ENCODE measurements at places on chromosomes 2 and 18.

GRCh38 chr2:233663911-233664310 lies 7.8 kb upstream of the UGT1A9 start:
- no peak for DNase-seq

DNA sequence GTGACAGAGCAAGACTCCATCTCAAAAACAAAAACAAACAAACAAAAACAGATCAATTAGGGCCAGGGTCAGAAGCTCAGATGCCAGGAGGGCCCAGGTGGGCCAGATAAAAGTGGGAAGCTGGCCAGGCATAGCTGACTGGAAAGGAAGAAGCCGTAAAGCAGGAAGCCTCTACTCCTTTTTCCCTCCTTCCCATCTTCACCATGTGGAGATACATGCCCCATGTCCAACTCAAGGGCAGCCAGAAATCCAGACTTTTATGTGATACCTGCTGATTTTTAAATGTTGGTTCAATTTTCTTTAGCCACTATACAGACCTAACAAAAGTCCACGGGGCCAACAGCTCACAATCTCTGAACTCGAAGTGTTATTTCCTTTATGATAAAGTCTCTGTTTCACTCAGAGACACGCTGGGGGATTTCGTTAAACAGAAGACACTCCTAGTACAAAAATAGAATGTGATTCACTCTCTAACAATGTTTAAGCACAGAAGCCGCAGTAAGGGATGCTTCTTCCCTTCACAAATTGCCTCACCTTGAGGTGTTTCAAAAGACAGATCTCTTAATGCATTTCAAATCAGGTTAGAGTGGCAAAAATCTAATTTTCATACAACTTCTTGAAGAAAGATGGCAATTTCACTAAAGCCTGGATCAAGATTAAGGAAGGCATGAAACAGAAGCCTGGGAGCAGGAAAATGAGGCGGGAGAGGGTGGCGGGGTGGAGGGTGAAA lies 14.0 kb downstream of the TMEM247 start:
- no peak for DNase-seq

DNA sequence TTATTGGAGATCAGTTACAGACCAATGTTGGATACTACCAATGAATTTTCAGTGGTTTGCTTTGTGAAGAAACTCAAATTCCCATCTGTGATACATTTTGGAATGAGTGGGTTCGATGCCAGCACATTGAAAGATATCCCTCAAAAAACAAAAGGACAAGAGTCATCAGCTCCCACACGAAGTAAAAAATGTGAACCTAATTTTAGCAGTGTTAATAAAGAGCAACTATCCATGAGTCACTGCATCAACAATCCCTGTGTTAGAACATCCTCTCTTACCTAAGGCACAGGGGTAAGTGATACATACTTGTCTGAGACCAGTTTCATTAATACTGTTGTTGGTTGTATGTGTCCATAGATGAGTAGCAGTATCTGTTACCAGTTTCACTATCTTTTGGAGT lies 551.8 kb upstream of the SOX11 start:
- no peak for DNase-seq

- no peak for DNase-seq
These were observed 246.1 kb upstream of the EPAS1 start for GRCh38 chr2:46051085-46051484.

DNA sequence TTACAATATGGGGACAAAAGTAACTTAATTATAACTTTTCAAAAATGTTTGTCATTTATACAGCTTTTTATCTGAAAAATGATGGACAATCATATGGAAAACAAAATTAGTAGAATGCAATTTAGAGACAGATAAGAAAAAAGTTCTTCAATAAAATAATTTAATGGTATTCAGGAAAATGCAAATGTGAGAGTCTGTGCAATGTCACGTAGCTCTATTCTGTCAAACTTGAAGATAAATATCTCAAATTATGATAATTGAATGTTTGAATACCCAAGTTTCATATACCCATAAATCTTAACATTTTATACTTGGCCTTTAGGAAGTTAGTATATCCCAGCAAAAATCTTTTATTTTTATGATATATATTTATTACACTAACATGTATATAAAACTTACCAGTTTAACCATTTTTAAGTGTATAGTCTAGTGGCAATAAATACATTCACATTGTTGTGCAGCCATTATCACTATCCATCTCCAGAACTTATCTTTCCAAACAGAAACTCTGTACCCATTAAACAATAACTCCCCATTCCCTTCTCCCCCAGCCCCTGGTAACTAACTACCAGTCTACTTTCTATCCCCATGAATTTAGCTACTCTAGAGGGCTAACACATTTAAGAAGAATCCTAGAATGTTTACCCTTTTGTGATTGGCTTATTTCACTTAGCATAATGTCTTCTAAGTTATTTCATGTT lies 311.5 kb downstream of the SOCS6 start:
- DNase-seq, result no peak

GRCh38 chr2:159921752-159922404 lies 123.9 kb upstream of the CD302 start:
- peak; percentile 14 for DNase-seq

GRCh38 chr2:190844700-190845401 lies 35.8 kb upstream of the GLS start:
- no peak for DNase-seq

DNA sequence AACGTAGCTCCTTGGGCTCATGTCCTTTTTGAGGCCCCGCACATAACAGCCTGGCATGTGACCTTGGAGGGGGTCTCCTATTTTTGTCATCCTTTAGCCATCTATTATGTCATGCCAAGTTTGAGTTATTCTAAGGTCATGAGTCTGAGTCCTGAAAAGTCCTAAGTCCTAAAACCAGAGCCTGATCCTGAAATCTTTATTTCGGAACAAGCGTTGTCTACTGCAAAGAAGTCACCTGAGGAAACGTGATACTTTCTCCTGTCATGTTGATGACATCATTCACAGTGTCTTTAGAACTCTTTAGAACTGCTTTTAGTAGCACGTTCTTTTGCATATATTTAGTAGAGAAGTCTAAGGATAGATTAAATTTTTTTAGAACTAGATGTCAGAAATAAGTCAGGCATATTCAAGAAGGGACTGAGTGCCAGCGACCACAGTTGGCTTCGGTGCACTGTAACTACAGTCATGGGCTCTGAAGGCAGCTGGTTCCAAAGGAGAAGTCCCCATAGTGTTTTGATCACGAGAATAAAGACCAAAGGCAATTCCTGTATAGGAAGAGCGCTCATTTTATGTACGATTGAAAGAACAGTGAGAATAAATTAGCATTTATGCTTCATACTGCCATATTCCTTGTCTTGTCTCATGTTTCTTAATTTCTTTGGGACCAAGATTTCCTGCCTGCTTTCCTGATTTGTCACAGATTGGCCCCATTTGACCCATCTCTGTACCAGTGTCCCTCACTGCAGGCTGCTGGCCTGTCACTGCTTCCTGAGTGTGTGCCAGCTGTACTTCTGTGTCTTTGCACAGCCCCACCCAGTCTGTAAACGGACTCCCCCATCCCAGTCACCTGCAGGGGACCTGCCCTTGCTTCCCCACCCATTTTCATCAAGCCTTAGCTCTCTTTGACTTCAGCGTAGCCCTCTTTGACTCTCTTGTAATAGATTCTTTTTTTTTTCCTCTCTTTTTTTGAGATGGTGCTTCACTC lies 75.8 kb downstream of the ASAP2 start:
- DNase-seq, result no peak

- no peak for DNase-seq
These were observed 131.2 kb downstream of the CBLN2 start for GRCh38 chr18:72412927-72413326.

DNA sequence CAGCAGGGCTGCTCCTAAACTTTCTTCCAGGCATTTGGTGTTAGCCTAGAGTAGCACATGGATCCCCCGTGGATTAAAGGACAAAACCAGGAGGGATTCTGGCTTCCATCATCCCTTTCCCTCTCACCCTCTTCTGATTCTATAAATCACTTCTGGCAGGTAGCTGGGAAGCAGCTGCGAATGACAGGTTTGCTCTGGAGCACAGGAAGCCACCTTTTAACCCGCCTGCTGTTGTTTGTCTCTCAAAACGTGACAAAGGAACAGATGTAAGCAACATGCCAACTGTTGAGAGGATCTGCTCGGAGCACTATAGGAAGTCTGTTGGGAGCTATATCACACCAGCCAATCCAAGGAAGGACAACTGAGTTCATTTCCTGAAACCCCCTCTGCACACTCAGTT lies 101.9 kb downstream of the ACTR2 start:
- no peak for DNase-seq

DNA sequence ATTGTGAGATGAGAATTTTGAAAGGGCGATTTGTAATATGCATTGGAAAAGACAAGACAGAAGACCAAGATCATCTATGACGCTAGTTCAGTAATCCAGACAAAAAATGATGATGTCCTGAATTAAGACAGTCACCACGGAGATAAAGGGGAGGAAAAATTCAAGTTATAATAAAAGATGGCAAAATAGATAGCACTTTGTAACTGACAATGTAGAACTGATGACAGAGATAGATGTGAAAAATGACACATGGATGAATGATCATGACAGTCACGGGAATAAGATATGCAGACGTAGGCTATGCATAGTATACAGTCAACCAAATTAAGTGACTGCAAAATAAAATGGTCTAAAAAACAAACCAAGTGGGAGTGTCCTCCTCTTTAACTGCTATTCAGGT lies 59.2 kb downstream of the SRBD1 start:
- no peak for DNase-seq

DNA sequence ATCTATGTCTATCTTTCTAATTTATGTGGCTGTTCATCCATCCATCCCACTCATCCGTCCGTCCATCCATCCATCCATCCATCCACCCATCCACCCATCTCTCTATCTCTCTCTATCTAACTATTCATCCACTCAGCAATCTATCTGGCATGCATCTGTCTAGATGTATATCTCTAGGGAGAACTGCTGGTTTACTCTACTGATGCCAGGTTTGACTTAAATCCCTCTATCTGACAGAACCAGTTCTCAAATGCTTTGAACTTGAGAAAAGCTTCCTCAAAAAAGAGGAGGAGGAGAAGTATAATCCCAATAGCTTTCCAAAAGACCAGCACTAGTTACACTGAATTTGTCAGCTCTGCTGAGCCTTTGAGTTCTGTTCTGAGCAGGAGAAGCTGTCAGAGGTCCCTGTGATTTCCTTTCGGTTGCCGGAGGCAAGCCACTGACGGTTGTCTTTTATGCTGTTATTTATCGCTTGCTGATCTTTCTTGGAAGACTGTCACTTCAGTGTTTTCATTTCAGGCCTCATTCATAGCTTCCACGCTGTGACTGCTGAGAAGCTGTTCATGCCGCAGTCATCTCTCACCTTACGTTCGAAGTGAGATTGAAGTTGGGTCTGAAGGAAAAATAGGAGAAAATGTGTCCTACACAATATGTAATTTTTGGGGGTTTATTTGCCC lies 129.4 kb upstream of the UXS1 start:
- no peak for DNase-seq

- DNase-seq, result no peak
These were observed 152.4 kb downstream of the TCF4 start for GRCh38 chr18:55435592-55435991.

- no peak for DNase-seq
These were observed 90.5 kb upstream of the ITGA4 start for GRCh38 chr2:181366675-181367175.

DNA sequence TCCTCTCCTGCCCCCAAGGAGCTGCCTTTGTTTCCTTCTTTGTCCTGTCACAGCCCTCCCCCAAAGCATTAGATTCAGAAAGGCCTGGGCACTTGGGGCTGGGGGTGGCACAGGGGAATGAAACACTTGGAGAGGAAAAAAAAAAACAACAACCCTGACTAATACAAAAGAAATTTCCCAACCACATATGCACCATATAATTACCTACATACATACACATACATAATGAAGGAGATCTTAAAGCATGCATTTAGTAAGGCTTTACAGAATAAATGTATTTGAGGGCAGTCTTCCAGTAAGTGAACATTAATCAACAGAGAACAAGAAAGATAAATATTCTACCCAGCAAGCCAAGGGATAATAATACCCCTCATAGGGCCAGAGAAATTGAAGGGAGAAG lies 70.0 kb upstream of the PPP1CB start:
- no peak for DNase-seq

- DNase-seq, result no peak
These were observed 279.0 kb downstream of the SRBD1 start for GRCh38 chr2:45332094-45332493.

DNA sequence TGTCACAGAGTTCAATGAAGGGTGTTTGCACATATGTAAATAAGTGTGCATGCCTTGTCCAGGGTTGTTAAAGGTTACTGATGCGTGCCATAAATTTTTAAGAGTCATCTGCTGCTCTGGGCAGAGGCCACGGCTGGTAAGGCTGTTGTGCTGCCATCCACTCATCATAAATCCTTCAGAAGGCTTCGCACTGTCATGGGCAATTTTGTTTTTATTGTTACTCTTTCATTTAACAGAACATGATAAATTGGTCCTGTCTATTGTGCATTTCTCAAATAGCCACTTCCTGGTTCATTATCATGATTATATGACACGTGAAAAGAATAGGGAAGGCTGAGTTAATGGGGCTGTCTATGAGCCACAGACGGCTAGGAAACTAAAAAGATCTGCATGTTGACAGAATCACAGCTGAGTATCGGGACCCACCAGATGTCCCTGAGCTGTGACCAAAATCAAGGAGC lies 634.3 kb upstream of the SOX11 start:
- no peak for DNase-seq

GRCh38 chr2:217723981-217724380 lies 278.8 kb downstream of the TNS1 start:
- DNase-seq, result no peak

DNA sequence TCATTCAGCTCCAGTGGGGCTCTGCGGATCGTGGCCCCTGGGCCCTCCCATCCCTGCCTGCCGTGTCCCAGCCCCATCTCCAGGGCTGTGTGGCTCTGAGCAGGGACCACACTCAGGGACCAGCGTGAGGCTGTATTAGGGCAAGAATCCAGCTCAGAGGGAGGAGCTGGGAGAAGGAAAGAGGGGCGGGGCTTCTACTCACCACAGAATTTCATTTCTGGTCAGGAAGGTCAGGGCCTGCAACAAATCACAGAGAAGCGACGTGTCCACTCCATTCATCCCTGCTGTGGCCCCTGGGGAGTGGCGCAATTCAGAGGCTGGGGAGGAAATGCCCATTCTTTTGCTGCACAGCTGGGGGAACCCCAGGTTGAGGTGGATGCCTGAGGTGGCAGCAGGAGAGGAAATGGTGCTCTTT lies 828 bp downstream of the CIB4 start:
- DNase-seq, result no peak

GRCh38 chr2:187547353-187547979 lies 6.8 kb downstream of the TFPI start:
- DNase-seq, result no peak

DNA sequence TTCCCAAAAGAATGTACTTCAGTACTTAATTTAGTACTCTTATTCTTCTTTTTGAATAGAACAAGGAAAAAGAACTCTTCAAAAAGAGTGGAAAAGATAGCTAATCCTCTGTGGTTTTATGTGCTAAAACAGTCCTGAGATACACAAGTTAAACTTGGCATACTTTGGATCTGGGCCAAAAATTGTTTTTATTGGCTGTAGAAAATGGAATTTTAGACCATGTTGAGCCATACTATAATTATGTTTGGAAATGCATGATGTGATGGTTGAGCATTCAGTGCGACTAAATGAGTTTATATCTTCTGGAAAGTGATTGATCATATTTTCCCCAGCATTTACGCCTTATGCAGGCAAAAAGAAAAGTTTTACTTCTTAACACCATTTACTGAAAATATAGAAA lies 18.0 kb upstream of the PDE1A start:
- DNase-seq, result no peak

- DNase-seq, result no peak
These were observed 137.1 kb upstream of the GAREM1 start for GRCh38 chr18:32607816-32608215.
